ENCODE measurements at places on chromosomes 16 and 17.

- no peak for DNase-seq
These were observed 68.5 kb upstream of the MED9 start for GRCh38 chr17:17408236-17408794.

- no peak for DNase-seq
These were observed 74.1 kb downstream of the SNX11 start for GRCh38 chr17:48181653-48182052.

DNA sequence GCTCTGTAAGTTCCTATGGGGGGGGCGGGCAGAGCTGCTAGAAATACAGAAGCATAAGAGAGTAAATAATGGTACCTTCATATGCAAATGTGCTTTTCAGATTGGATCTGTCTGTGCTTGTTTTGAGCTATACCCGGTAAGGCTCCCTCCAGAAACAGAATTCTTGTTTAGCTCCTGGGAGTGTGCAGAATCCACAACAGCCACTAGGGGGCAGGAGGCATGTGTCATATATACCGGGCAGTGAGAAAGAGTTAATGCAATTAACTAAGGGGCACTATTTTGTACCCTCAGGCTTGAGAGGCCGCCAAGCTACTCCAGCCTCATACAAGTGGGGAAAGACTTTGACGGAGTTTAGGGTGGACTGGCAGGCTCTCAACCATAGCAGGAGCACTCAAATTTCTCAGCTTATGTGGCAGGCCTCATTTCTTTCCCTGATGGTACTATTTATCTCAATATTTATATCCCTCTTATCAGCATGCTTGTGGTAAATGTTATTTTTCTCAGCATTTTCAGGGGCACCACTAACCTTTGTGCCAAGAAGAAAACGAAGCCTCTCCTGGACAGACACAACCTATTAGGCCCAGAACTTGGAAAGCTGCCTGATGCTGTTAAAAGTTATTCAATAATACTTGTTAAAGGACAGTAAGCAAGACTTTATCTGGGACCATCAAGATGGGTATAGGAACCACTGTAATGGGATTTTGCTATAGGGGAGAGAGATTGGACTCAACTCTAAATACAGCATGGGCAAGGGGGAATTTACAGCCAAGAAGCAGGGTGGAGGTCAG is 10.7 kb upstream of the CENPV start:
- peak; percentile 62 for DNase-seq

- DNase-seq: no peak
These were observed 32.8 kb downstream of the UBN1 start for GRCh38 chr16:4880006-4880580.

DNA sequence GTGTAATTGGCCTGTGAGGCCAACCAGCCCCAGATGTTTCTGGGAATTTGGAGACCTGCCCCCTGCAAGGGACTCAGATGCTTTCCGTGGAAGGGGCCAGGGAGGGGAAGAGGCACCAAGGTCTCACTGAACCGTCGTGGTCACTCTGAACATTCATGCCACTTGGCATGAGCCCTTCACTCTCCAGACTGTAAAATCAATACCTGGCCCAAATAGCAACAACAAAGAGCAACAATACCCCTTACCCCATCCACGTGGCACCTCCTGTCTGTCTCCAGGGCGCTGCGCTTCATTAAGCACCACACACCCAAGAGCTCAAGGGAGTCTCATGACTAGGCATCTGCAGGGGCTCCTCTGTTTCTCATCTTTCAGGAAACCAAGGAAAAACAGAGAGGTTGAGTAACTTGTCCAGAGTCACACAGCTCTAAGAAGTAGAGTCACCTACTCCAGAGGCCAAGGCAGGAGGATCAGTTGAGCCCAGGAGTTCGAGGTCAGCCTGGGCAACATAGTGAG is 52.8 kb downstream of the SOCS1 start:
- DNase-seq: no peak

Measured in stimulated activated CD8-positive, alpha-beta memory T cell treated with anti-CD3 and anti-CD28 coated beads, Interleukin-7, amount 100 ng/mL, for 1 hour (primary cell).